ELF-1 (cell line): ENCODE measurements at places on chromosomes 4 and X.

DNA sequence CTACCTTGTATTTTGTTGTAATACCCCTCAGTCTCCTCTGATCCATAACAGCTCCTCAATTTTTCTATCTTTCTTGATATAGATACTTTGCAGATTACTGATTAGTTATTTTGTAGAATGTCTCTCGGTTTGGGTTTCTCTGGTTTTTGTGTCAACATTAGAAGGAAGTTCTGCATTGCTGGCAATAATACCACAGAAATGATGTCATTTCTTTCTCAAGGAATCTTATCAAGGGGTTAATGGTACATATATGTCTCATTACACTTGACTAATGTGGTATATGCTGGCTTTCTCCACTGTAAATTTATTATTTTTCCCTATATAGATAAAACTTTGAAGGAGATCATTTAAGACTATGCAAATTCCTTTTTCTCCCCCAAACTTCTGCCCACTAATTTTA is 183.6 kb upstream of the DKK2 start:
- DNase-seq: no peak

GRCh38 chrX:30504309-30504708 is 73.3 kb downstream of the TASL start:
- DNase-seq: no peak

DNA sequence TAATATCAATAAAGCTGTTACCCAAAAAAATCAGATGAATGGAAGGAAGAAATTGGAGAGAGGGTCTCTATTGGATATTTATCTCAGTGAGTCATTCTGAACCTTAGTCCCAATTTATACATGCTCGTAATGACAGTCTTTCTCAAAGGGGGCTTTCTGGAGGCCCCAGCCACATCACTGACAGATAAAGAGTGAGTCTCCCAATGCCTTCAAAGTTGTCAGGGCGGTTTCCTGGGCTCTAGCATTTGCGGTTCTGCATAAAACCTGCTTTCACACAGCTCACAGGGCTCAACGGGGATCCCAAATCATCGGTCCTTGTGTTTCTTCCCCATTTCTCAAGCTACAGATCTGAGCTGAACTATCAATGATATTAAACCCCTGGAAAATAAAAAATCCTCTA is 17.3 kb downstream of the TCEANC start:
- no peak for DNase-seq

DNA sequence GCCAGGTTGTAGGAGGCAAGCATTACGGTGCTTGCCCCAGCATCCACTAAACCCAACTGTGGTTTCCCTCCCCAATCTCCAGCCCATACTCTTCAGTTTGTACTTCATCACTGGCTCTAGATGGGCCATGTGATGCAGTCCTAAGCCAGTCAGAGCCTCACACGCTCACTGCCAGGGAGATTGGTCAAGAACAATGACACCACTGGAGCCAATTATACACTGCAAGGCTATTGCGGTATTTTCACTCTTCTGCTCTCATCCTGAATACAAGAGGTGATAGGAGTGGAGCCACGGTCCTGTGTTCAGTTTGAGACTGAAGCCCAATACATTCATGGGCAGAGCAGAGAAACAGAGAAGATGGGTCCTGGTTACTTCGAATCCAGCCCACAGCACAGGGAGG is 58.4 kb downstream of the SEPSECS start:
- DNase-seq: no peak

- no peak for DNase-seq
Measured at GRCh38 chr4:56552273-56552672, 46.7 kb downstream of the ARL9 start.

DNA sequence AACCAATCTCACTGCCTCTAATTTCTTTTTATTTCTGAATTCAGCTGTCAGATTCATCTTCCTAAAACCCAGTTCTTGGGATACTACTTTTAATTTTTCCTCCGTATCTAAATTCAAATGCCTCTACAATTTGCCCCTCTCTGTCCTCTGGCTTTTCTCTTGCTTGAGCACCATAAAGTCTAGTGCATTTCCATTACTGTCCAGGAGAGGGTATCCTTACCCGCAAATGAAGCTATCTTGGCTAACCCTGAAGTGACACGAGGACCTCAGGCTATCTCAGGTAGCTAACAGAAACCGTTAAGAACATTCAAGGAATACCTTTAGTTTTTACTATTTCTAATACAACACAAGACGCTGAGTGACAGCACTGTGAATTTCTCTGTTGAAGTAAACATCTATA is 49.4 kb upstream of the PRR32 start:
- DNase-seq: peak; percentile 54

DNA sequence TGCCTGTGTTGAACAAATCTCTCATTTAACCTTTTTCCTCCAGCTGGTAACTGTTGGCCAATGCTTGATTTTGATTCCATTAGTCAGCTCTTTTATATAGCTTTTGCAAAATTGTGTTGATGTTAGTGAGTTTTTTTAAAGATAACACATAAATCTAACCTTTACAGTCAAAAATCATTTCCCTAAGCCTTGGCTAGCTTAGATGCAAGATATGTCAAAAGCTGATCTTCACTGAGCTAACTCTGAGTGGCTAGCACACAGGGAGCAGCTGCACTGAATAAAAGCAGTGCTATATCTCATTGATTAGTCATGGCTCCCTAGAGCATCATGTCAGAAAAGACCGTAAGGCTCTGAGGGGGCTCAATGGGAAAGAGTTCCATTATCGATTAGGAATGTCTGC is 78.7 kb downstream of the PPARGC1A start:
- no peak for DNase-seq

DNA sequence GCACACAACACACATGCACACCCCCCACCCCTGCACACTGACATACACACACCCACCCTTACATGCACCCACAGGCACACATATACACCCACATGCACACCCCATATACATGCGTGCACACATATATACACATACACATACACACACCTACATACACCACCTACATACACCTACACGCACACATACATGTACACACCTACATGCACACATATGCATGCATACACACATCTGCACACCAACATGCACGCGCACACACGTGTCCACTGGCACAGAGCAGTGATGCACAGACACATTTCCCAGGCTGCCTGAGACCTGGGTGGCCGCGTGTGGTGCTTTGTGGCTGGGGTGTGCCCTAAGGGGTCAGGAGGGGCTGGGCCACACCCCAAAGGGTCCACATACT is 31.7 kb downstream of the FGFRL1 start:
- DNase-seq: no peak

DNA sequence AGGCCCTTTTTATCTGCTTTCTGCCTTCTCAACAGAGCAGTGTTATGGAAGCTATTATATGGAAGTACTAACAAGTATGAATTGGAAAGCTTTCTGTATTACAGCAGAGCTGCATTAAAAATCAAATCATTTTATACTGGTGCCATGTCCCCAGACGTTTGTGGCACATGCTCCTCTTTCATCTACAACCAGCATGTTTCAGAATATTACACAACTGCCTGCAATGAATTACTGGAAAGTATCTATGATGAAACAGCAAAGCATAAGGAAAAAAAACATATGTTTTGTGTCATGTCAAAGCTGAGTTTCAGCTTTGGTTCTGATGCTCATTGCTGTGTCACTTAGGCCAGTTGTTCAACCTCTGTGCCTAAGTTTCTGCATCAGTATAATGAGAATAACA is 576.8 kb downstream of the GBA3 start:
- no peak for DNase-seq

DNA sequence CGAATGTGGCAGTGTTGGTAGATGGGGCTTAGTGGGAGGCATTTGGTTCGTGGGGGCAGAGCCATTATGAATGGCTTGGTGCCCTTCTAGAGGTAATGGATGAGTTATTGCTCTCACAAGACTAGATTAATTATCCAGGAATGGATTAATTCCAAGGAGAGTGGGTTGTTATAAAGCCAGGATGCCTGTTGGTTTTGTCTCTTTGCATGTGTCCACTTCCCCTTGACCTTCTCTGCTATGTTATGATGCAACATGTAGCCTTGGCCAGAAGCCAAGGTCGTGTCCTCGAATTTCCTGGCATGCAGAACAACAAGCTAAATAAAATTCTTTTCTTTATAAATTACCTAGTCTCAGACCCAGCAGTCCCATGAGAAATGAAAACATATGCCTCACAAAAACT is 111.2 kb upstream of the PLS3 start:
- DNase-seq: no peak

DNA sequence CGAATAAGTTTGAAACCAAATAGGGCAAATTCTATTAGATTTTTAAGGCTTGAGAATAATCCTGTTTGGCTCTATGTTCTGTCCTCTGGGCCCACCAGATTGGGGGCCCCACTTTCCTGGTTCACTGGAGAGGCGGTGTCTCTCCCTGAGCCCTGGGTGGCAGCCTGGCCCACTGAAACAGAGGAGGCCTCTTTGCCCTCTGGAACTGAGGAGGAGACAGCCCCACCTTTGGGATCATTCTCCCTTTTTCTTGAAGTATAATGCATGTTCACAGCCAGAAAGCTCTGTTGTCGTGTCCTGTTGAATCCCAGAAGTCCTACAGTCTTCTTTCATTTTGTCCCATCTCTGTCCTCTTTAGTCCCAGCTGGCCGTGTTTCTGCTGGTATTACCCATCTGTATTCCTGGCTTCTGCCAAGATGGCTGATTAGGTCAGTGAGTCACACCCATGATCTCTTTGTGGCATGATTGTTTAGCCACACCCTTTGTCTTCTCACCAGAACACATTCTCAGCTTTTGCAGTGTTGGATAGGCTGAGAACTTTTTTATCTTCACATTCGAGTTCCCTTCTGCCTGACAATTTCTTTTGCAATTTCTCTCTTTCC is 8.1 kb upstream of the TBC1D25 start:
- DNase-seq: no peak

- DNase-seq: no peak
Measured at GRCh38 chr4:181364504-181364903, 878.7 kb upstream of the TENM3 start.

GRCh38 chr4:163755013-163755412 is 260.5 kb downstream of the TMA16 start:
- no peak for DNase-seq

DNA sequence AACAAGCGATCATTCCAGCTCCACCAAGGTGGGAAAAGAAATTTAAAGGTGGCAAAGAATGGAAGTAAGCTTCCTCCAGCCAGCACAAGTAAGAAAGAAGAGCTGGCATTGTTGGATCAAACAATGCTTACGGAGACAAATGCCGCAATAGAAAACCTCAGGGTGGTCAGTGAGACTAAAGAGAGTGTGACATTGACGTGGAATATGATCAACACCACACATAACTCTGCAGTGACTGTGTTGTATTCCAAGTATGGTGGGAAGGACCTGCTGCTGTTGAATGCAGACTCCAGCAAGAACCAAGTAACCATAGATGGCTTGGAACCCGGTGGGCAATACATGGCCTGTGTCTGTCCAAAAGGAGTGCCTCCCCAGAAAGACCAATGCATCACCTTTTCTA is 22.2 kb downstream of the LRIT3 start:
- no peak for DNase-seq

- no peak for DNase-seq
Measured at GRCh38 chrX:20459410-20460350, 193.0 kb upstream of the RPS6KA3 start.

DNA sequence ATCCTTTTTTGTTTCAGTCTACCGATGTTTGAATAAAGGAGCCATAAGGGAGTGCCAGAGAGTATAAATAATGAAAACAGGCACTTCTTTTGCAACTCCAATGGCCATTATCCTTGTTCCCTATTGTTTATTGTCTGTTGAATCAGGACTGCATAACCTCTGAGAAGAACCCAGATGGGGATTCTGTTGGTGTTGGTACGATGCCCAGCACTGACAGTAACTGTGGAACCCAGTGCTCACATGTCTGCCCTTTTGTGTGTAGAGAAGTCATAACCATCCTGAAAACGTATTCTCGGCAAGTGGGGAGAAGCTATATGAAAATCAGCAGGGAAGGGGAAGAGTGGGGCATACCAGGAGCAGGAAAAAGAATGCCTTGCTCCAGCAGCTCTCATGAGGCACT is 195.1 kb upstream of the EDNRA start:
- no peak for DNase-seq
